ENCODE measurements at places on chromosomes 6 and 20.

DNA sequence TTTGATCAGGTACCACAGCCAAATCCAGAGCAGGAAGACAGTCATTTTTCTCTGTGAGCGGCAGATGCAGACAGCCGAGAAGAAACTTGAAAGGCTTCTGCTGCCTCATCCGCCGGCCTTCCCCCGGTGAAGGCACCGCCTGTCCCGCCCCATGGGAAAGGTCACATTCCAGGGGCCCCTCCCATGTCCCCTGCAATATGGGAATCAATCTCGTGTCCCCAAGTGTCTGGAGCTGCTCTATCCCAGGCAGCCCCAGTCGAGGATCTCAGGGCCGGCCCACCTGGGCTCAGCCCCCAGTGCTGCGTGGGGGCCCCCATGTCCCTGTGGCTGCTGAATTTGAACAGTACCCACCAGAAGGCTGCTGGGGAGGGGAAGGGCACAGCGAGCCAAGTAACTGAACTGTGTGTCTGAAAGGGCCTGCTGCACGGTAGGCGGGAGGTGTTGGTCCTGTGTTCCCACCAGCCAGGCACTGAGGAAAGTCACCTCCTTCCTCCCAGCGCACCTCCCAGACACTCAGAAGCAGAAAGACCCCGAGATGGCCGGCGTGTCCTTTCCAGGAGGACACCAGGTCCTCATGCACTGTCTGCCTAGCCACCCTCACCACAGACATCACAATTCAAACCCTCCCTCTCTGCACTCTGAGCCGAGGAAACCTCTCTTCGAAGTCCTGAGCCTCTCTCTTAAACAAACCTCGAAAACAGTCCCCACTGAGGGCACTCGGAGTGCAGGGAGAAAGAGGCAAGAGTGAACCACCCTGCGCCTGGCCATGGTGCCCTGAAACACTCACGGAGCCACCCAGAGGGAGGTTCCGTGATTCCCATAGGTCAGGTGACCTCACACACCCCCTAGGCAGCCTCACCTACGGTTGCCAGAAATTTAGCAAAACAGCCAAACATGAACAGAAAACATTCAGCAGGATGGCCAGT is 99.3 kb downstream of the PSMB1 start:
- no peak for DNase-seq

GRCh38 chr6:91167846-91168245 is 581.0 kb upstream of the MAP3K7 start:
- no peak for DNase-seq

GRCh38 chr6:63998991-63999390 is 363.4 kb downstream of the PHF3 start:
- no peak for DNase-seq

DNA sequence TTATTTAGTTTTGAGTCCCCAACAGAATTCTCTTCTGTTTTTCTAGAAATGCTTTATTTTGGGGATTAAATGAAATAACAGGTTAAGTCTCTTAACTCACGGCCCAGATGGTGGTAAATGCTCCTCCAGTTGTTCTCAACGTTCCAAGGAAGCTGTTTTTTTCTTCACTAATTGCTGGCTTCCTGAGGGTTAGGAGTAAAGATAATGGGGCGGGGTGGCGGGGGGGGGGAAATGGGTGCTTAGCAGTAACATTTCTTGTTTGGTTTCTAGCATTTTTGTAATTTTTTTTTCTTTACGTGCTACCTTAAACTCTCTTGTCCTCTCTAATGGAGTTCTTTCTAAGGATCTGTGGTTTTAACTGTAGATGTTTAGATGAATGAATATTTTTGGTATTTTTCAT is 2.2 kb downstream of the SRSF3 start:
- DNase-seq = peak; percentile 17

DNA sequence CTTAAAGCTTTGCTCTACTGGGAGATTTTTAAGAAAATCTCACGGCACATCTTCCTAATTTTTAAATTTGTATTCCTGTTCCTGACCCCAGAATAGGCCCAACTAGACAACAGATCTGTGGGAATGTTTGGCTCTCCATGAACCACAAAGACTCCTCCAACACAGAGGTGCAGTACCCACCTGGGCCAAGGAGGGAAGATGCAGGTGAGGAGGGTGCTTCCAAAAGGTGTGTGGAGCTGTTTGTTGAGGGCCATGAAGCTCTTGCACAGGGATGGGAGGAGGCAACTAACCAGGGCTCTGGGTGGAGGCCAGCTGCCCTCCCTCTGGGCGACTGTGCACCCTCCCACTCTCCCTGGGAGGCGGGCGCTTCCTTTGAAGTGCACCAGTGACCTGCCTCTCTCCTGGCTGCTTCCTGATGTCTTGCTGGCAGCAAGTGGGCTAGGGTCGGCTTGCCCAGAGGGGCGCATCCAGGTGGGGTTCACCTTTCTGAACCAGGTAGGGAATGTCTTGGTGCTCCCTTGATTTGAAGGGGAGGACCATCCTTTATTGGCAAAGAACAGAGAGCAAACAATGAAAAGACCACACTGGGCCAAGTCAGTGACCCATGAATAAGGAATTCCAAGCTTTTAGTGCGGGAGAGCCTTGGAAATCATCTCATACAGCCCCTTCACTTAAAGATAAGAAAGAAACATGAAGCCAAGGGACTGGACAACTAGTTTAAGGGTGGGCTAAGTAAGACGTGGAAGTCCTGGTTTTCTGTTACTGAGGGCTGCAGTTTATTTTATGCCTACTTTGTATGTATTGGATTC is 76.0 kb downstream of the ANKRD6 start:
- no peak for DNase-seq

DNA sequence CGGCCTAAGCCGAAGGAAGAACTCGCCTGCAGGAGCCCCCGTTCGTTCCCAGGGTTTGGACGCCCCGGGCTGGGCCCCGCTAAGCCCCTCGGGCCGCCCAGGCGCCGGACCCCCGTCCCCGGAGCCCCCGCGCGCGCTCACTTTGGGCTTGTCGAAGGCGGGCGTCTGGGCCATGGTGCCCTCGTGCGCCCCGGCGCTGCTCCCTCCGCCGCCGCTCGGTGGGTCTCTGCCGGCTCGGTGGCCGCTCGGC is 140 bp downstream of the ADA start:
- no peak for DNase-seq

- DNase-seq = no peak
Measured at GRCh38 chr6:43454290-43454695, 1.1 kb downstream of the DLK2 start.

DNA sequence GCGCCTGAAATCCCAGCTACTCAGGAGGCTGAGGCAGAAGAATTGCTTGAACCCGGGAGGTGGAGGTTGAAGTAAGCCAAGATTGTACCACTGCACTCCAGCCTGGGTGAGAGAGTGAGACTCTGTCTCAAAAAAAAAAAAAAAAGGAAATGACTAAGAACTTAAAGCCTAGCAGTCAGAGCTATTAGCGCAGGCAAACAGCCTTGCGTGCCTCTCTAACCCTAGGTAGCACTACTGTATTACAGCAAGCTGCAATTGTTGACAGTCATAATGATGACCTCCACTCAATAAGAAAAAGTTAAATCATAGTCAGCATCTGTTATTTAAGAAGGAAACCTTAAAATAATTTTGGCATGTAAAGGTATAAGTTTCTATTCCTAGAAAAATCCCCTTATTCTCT is 14.4 kb downstream of the GSS start:
- no peak for DNase-seq

DNA sequence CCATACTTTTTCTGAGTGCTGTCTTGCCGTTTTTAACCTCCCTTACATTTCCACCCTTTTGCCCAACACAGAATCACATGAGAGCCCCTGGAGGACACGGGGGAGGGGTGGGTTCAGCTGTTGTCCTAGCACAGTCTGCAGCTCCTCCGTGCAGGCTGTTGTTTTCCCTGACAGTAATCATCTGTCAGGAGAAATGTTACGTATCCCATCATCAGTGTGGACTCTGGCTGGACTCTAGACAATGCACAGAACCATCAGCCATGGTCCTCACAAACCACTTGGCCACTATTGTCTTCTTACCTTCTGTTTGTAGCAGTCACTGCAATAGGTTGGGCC is 92.1 kb downstream of the RIN2 start:
- DNase-seq = peak; percentile 49

DNA sequence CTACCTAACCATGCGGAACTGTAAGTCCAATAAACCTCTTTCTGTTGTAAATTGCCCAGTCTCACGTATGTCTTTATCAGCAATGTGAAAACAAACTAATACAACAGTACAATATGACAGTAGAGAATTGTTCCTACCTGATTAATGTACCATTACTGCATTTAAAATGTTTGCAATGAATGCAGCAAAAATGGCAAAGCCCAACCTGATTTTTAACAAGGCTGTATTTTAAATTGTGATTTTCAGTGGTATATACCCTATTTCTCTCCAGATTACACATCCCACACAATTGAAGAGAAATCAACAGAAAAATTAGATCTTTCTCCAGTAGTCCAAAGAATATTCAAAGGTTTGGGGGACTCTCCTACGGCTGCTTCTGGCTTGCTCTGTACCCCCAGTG is 3.3 kb upstream of the PCSK2 start:
- DNase-seq = no peak

GRCh38 chr6:62516291-62517141 is 230.5 kb upstream of the KHDRBS2 start:
- DNase-seq = no peak

DNA sequence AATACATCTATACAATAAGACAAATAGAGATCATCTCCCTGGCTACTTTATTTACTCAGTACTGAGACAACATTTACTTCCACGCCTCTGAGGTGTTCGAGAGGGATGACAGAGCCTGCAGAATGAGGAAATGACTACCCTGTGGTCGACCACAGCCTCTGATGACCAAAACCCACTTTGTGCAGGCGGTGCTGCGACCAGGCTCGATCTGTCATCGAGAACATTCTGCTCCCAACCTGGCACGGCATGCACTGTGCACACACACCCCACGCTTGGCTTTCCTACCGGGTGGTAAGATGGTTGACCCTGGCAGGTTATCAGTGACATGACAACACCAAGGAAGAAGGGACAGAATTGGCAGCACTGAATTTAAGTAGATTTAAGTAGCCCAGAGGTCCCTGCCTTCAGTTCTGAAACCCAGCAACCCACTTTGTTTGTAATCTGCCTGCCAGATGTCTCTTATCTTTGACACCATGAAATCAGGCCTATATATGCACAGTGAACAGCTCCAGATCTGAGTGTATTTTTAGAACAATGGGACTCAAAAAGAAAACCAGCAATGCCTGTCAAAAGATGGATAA is 42.6 kb downstream of the TTI1 start:
- no peak for DNase-seq

DNA sequence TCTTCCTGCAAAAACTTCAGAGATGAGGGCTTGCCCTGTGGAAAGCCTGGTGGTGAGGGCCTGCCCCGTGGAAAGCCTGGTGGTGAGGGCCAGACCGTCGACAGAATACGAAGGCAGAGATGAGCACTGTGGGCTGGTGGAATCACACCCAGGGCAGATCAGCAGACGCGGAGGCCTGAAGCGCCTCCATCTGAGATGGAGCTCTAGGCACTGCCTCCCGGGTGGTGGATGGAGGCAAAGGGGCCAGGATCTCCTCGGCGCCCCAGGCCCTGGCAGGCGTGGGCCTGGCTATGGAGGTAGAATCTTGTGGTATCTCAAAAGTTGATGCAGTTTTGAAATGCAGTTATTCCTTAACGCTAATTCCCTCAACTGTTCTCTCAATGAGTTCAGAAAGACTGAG is 104.8 kb downstream of the PSMB1 start:
- no peak for DNase-seq

DNA sequence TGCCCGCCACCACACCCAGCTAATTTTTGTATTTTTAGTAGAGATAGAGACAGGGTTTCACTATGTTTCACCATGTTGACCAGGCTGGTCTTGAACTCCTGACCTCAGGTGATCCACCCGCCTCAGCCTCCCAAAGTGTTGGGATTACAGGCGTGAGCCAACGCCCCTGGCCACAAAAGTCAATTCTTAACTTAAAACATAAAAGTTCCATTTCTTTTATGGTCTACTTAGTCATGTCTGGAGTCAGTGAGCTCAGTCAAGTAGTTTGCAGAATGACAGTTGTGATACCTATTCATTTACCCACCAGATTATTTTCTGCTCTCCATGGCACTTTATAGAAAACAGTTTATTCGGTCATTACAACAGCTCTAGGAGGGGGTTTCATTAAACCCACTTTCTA is 103.1 kb upstream of the ESR1 start:
- no peak for DNase-seq

DNA sequence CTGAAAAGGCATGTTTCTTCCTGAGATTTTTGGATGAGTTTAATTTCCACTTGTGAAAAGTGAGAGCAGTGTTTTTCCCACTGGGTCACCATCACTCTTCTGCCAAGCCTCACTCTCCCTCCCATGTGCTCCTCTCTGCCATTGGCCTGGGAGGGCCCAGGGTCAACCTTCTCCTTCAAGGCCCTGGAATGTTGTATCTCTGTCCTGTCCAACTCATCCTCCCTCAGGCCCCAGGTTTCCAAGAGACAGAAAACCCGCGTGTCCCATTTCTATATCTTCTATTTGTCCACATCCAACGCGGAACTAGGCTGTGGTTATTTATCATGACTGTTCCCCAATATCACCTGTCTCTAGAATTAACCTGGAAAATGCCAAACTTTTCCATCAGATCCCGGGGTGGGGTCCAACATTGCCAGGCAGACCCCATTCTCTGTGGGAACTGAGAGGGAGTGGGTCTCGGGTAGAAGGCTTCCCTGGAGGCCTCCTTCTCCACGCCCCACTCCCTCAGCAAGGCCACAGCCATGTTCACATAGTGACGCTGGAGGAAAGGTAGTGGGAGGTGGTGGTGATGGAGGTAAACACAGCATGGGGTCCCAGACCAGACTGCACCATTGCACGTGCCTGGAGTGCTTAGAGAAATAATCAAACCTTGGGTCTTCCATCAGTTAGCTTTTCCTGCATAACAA is 173.5 kb downstream of the SCP2D1 start:
- no peak for DNase-seq

DNA sequence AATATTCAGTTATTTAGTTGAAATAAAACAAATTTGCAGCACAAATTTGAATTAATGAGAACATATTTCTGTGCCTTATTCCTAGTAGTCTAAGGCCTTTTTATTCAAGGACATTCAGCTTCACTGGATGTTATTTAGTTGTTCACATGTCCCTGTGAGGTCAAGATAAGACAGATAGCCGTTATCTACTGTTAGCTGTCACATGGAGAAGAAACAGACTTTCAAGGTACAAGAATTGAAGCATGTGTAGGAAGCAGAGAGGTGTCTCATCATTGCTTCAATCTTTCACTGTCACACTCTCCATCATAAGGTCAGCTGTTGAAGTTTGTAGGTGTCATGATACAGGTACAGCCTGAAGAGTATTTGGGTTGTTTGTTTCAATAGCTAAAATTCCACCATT is 112.9 kb upstream of the JAG1 start:
- DNase-seq = no peak

- DNase-seq = no peak
Measured at GRCh38 chr20:43283126-43283525, 93.4 kb upstream of the PTPRT start.

GRCh38 chr6:24397631-24398030 is 5.1 kb upstream of the MRS2 start:
- no peak for DNase-seq
